ENCODE measurements at places on chromosomes 1 and 21.

- DNase-seq, result no peak
These were observed 106.4 kb downstream of the TBX19 start for GRCh38 chr1:168386949-168387586.

- no peak for DNase-seq
These were observed 8.7 kb downstream of the PADI2 start for GRCh38 chr1:17110555-17110926.

DNA sequence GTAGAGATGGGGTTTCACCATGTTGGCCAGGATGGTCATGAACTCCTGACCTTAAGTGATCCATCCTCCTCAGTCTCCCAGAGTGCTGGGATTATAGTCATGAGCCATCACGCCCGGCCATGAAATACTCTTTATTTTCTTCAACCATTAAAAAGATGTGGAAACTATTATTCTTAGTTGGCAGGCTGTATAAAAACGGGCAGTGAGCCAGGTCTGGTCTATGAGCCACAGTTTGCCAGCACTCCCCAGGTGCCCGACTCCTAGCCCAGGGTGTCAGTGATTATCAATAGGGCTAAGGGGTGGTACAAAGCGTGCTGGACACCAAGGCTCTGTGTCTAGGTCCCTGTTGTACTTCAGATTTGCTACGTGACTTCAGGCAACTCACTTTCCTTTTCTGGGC, 3.7 kb upstream of the TMEM61 start:
- no peak for DNase-seq

DNA sequence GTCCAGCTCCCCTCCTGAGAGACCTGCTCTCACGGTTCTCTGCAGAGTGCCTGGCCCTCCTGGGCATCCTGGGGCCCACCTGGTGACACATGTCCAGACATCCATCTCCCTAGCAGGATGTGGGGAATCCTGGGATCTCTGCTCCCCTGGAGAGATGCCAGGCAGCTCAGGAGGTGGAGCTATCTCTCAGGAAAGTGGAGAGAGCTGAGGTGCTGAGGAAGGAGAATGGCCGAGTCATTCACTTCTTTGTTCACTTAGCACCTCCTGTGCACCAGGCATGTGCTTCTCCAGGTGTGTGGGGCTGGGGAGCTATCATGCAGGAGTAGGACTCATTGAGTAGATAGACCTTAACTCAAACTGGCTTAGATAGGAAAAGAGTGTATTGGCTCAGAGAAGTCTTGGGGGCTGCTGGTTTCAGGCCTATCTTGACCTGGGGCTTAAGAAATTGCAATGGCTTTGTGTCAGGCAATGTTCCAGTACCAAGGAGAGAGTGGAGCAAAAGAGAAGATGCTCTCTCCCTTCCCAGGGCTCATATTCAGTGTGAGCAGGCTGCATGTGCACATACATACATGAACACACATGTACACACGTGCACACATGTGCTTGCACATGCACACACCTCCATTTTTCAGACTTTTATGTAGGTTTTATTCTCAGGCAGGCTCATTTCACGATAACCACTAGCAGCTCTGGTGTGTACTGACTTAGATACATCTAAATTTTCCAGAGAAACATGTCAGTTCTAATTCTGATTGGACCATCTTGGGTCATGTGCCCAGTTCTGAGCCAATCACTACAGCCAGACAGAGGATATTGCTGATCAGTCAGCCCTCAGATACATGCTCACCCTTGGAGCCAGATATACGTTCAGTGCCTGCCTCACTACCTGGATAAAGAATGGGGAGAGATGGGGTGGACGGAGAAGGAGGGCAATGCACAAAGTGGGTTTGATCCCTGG, 437.6 kb downstream of the PTPRU start:
- DNase-seq, result no peak

GRCh38 chr1:109529881-109530456, 9.7 kb upstream of the GPR61 start:
- no peak for DNase-seq

DNA sequence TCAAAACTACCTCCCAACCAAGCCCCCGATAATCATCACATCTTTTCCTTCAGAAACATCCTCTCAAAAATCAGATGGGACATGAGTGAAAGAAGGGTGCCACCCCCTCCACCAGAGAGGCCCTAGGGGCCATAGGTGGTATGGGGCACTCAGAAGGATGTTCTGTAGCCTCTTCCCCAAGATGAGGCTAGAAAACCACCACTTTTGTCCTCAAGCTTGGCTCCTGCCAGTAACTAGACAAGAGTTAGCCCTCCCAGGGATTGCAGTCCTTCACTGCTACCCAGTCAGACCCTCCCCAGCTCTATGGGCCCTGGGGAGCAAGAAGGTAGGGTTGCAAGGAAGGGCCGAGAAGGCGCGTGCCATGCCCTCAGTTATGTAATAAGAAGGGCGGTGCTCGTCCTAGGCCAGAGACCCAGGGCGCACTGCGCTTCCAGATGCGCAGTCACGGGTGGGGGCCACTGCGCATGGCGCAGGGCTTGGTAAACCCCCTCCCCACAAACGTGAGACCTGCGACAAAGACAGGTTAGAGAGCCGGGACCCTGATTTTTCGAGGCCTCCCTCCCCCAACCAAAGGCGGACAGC, 69.7 kb downstream of the CD46 start:
- no peak for DNase-seq

- DNase-seq, result no peak
These were observed 121.2 kb downstream of the HMGB4 start for GRCh38 chr1:33984906-33985565.

DNA sequence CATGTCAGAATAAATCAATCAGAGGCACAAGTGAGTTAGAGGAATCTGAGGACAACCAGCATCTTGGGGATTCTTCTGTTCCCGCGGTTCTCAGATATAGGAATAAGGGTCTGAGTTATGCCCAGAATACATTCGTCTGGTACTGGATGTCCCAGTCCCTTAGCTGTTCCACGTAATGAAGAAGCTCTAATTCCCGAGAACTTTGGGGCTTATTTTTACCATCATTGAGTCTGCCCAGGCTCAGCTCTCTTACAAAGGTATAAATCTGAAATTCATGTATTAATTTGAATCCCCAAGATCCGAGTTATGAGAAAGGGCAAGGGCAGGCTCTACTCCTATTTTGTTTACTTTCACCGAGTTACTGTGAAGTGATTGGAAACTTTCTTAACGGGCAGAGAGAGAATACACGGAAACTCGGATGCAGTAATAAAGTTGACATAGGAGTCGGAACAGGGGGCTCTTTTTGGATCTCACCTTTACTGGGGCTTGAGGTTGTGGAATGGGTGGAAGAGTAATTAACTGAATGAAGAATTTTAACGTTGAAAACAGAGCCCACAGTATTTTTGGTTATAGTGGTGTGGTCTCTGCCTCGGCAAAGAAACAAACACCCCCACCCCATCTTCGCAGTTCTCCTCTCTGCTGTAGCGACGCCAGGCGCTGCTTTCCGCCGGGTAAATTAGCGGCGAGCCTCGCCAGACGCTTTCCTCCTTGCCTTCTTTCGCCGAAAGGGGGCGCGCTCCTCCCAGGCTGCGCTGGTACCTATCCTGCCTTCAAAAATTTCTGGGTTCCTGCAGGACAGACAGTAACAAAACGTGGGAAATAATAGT, 7.1 kb downstream of the PRRX1 start:
- DNase-seq, result peak; percentile 2

GRCh38 chr1:110390692-110391245, at the start of gene SLC16A4:
SLC16A4 (minus strand) TSS chr1:110391026; CDS start chr1:110389323, 1,703 bp downstream.
- DNase-seq, result peak; percentile 81

DNA sequence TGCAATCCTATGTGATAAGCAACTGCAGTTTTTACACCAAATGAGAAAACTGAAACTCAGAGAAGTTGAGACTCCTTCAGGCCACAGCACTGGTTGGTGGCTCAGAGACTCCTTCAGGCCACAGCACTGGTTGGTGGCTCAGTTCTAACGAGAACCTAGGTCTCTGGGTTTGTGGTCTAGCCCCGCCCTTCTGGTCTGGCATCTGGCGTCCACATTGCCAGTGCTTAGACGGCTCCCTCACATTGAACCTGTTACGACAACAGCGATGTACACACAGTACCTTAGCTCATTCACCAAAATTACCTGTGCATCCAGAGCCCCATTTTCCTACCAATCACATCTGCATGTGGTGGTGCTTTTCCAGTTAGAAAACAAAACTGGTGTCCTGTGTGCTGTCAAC, 66.1 kb downstream of the NID1 start:
- peak; percentile 52 for DNase-seq

- no peak for DNase-seq
These were observed 409.3 kb downstream of the PTPRU start for GRCh38 chr1:29645586-29645985.

DNA sequence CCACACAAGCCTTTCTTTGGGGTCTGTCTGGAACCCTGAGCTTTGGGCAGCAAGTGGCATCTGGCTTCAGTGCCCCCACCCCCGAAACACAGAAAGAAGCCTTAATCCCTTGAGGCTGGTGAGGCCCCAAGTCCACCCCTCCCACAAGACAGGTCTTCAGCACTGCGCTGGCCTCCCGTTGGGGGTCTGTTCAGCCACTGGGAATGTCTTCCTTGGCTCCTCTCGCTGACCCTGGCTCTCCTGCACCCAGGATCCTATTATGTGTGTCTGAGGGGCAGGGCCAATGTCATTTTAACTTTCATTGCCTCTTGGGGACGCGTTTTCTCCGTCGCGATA, 26.9 kb downstream of the ATP8B2 start:
- no peak for DNase-seq

DNA sequence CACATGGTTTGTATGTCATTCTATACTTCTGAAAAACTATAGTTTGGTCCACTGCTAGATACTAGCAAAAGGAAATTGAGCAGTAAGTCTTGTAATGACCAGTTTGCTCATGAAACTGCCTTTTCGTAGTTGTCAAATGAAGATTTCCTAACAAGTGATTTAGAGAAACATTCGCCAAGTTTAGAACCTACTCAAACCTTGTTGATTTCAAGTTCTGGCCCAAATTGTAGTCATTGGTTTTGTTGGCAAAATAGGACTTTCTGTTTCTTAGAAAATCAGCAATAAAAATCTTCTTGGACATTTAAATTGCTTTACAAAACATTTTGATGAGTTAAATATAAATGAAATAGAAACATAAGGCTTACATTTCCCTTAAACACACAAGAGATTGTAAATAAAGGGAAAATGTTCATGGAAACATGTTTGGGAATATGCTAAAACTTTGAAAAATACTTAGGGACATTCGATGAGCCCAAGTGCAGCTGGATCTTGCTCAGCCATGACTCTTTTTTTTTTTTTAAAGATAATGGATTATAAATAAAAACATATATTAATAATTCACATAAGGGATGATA, 178.5 kb upstream of the LYPLAL1 start:
- no peak for DNase-seq

DNA sequence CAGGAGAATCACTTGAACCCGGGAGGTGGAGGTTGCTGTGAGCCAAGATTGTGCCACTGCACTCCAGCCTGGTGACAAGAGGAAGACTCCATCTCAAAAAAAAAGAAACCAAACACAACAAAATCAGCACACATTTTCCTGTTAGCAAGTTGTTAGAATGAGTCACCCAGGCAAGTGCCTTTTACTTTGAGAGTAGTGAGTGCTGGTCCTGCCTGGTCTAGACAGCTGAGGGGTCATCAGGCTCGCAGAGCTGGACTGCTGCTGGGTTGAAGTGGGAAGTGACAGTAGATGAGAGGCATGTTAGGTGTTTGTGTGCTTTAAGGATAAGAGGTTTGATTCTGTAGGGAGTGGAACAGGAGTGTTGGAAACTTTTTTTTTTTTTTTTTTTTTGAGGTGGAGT, 31.9 kb downstream of the GNPAT start:
- DNase-seq, result peak; percentile 18

- peak; percentile 69 for DNase-seq
These were observed 39.4 kb downstream of the PLXNA2 start for GRCh38 chr1:208204779-208205178.

GRCh38 chr1:38127428-38127827, 80.8 kb upstream of the POU3F1 start:
- DNase-seq, result no peak

- DNase-seq, result no peak
These were observed 19.4 kb downstream of the SEC16B start for GRCh38 chr1:177950506-177950905.

GRCh38 chr1:114111731-114112641, 41.7 kb downstream of the SYT6 start:
- DNase-seq, result no peak

DNA sequence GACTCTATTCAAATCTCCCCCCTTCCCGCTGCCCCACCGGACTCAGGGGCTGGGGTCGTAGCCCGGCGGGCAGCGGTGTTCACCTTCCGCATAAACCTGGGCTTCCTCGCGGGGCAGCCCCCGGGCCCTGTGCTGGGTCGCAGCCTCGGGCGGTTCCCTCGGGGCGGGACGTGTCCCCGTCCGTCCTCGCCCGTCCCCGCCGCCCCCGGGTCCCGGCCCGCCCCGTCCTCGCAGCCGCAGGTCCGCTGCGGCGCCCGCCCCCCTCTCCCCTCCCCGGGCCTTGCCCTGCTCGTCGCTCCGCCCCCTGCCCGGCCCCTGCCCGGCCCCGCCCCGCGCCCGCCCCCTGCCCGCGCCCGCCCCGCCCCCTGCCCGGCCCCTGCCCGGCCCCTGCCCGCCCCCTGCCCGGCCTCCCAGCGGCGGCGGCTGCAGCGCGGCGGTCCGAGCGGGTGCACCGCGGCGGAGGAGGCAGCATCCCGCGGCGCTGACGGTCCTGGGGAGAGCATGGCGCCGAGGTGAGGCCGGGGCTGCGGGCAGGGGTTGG, at the start of gene COL18A1:
Gene COL18A1, plus strand, starts transcription at position 436 of the 541 bp plus-strand sequence. Its CDS starts 66 bp downstream, at position 502.
- no peak for DNase-seq

DNA sequence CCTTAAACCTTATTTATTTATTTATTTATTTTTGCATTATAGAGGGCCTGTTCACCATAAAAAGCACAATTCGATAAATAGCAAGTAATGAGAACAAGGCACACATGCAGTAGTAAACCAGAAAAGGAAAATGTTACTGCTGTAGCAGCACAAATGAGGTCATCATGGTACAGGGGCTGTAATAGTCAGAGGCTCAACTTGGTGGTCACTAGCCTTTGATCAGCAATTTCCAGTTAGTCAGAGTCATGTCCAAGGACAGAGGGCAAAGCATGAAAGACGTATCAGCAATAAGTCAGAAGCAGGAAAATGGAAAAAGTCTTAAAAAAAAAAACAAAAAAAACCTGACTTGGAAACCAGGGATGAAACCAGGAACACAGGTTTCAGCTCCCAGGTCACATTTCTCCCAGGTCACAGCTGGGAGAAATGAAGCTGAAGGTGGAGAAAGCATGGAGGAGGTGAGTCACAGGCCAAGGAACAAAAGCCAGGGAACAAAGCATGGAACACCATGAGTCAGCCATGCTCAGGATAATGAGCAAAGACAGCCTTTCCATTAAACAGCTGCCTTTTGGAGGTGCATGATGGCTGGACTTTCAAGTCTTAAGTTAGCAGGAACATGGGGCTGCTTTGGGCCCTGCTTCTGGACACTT, 556.3 kb downstream of the LTN1 start:
- DNase-seq, result peak; percentile 91

- DNase-seq, result no peak
These were observed 204.2 kb upstream of the TMEM51 start for GRCh38 chr1:14949270-14949835.

DNA sequence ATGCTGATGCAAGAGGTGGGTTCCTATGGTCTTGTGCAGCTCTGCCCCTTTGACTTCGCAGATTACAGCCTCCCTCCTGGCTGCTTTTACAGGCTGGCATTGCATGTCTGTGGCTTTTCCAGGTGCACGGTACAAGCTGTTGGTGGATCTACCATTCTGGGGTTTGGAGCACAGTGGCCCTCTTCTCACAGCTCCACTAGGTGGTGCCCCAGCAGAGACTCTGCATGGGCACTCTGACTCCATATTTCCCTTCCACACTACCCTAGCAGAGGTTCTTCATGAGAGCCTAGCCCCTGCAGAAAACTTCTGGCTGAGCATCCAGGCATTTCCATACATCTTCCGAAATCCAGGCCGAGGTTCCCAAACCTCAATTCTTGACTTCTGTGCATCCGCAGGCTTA, 989.0 kb downstream of the PLA2G4A start:
- DNase-seq, result no peak
